ENCODE measurements at places on chromosomes 13 and 19.

DNA sequence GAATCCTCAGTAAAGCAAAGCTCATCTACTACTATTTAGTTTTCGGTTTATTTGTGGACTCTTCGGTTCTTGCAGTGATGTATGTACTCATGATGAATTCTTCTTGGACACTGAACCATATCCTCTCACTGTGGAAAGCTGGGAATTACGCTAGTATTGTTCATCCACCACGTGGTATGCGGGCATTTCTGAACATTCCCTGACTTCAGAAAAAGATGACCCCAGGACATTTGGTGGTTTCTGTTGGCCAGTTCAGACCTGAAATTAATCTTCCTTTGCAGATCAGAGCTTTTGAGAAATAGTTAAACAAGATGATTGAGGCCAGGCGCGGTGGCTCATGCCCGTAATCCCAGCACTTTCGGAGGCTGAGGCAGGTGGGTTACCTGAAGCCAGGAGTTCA is 25.3 kb upstream of the FBN3 start:
- DNase-seq: no peak

DNA sequence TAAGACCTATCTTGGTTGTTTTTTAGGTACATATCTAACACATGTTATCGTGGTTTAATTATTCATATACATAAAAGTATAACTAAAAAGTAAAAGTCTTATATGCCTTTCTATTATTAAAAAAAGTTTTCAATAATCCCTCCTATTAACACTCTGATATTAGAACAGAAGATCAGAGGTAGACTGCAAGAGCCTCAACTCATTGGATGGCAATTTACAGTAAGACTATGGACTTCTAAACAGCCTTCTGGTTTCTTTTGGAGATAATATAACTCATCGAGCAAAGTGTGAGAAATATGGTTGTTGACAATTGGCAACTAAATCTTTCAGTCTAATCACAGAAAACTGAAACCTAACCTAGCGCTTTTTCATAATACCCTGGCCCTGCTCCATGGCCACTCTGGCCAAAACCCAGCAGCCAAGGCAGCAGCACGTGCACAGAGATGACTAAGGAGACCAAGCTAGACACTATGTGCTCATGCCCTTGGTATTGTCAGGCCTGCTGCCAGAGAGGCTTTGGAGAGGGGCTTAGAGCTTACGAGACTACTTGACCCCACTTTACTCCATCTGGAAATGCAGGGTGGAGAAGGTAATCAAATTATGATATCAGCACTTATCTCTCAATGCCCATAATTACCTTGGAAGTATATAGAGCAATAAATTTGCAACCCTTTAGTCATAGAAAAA is 40.6 kb upstream of the EEF1AKMT1 start:
- DNase-seq: no peak

- no peak for DNase-seq
These were observed 257.5 kb upstream of the STARD13 start for GRCh38 chr13:33543089-33543459.

DNA sequence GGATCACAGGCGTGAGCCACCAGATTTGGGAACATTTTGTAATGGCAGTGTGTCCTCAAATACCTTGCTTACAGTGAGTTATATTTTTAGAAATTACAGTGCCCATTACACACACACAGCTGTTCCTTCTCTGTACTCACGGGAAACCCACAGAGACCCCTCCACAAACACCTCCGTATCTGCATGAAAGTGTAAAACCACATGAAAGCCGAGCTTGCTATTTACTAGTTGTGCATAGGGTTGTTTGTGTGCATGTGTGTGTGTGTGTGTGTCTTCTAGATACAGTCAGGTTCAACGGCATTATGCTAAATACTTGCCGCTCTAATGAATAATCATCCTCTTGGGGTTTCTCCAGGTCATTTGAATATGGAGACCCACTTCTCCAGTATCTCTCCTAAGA is 22.3 kb upstream of the LILRA2 start:
- DNase-seq: no peak

- no peak for DNase-seq
These were observed 397 bp downstream of the SLC44A2 start for GRCh38 chr19:10625762-10626138.

DNA sequence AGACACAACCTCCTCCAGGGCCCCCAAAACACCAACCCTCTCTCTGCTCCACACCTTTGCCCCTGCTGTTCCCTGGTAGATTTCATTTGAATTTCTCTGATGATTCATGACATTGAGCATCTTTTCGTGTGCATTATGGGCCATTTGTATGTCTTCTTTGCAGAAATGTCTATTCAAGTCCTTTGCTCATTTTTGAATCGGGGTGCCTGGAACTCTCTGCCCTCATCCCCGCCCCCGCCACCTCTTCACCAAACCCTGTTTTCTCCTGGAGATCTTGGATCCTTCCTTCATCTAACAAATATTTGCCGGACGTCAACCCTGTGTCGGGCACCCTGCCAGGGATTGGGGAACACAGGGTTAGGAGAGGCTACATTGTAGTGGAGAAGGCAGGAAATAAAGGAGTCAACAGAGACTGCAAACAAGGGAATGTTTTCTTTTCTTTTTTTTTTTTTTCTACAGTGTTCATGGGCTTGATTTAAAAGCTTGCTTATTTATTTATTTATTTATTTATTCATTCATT is 25.5 kb upstream of the SLC1A5 start:
- no peak for DNase-seq

GRCh38 chr19:43984687-43985000 is 656 bp downstream of the ZNF155 start:
- no peak for DNase-seq
